ELR (cell line): ENCODE measurements at places on chromosomes 5 and 9.
A peak's percentile ranks its signal among the peaks of the same experiment; 100 is the strongest.

DNA sequence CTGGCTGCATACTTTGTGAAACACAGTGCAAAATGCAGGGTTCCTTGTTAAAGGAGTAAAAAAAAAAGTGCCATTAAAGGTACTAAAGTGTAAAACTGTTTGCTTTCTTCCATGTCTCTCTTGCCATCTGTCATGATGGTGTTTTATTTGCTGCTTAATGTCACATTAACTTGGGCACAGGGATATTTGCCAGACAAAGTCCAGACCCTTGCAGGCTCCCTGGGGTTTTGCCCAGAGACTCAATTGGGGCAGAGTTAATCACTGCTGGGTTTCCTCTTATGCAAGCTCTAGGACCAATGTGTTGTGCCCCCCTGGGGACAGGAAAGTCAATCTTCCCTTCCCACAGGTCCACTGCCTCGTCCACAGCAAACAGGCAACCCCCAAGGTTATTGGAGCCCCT is 274.3 kb upstream of the SGCD start:
- DNase-seq: no peak

DNA sequence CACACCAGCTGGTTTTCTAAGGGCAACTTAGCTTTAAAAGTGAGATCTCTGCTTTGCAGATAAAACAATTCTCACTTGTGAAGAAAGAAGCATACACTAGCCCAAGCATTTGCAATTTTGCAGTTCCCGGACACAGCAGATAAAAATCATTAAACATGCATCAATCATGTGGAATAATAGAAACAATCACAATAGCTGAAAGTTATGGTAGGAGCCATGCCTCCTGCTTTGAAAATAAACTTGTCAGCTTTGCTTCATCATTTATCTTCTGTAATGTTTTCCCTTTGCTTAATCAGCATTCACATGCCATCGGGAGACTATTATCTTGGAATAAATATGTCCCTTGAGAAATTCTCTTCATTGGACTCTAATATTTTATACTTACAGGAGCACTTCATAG is 60.3 kb upstream of the DAB2 start:
- no peak for DNase-seq

DNA sequence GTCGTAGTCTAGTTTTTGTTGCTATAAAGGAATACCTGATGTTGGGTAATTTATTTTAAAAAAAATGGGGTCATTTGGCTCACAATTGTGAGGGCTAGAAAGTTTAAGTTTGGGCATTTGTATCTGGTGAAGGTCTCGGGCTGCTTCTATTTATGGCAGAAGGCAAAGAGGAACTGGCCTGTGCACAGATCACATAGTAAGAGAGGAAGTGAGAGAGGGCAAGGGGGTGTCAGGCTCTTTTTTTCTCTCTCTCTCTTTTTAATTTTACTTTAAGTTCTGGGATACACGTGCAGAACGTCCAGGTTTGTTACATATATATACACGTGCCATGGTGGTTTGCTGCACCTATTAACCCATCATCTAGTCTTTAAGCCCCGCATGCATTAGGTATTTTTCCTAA is 453.3 kb downstream of the DIRAS2 start:
- DNase-seq: no peak

DNA sequence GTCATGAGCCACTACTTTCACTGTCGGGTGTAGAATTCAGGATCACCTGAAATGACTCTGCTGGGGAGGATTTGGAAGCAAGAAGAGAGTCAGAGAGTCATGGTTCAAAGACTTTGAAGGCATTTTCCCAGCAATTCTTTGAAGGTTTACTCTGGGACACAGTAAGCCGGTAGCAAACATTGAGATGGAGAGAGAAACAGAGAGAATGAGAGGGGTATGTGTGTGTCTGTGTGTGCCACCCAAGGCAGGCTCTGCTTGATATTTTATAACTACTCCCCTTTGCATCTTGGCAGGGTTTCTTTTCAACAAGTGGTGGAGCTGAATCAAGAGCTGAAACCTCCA is 89.8 kb downstream of the ANKRD55 start:
- no peak for DNase-seq

GRCh38 chr5:39919876-39920275 is 495.1 kb upstream of the DAB2 start:
- no peak for DNase-seq

DNA sequence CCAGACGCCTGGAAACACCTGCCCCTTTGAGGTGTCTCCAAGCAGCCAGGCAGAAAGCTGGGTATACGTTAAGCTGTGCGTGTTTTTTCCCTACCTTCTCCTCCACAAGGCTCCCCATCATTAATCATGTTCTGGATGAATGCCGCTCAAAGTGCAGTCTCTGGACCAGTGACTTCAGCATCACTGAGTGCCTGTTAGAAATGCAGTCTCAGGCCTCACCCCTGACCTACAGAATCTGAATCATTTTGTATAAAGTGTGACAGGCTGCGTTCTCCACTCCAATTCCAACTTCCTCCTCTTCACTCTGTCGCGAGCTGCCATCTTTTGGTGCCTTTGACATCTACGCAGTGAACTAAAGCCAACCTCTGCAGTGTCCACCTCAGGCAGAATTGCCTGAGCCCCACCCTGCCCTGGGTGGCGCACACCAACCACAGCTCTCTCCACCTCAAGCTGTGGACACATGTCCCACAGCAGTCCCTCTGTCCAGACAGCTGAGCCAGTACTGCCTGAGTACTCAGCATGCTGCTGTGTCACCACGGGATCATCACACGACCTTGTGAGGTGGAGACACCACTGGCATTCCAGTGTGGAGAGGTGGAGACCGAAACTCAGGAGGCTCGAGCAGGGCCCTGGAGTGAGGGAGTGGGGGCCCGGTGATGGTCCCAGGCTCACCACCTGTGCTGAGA is 14.2 kb downstream of the PTPN3 start:
- DNase-seq: no peak

DNA sequence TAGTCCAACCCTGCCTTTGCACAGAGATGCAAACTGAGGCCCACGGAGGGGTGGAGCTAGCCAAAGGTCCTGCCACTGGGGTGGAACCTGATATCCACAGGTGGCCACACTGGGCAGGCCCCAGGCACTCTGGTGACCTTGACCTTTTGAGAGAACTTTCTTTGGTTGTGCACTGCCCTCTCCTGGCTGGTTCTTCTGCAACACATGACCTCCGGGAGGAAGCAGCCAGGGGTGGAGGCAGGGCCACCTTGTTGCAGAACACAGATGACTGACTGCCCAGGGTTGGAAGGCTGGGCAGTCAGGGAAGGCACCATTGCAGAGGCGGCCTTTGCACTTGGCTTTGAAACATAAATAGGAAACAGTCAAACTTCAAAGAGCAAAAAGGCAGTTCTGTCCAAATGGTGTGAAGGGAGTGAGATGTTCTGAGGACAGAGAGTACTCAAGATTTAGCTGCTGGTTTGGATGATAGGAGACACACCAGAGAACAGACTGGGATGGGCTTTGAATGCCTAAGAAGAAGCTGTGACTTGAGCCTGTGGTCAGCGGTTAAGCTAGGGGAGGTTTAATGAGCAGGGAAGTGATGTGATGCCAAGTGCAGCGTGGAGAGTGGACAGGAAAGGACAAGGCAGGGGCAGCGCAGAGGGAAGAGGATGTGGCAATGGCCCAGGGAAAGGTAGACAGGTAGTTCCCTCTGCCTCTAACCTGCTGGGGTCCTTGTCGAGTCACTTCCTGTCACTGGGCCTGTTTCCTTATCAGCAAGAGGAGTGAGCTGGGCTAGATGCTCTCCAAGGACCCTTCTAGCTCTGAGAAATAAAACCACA is 6.8 kb upstream of the TCOF1 start:
- peak; percentile 84 for DNase-seq

DNA sequence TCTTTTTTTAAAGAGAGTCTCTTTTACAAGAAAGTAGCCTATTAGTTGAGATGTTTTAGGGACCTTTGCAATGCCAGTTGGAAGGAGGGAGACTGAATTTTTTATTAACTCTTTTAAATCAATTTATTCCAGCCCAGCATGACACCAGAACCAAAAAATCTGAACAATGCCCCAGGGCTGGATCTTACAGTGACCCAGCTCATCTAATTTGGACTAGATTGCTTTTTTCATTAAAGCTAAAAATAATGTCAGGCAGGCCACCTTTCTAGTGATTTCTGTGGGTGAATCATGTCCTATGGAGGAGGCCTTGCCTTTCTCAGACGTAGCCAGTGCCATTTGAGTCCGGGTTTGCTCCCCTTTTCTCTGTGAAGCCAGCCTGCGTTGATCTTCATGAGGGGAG is 38.8 kb downstream of the MAP1B start:
- no peak for DNase-seq

- DNase-seq: no peak
These were observed 72.2 kb downstream of the CAMSAP1 start for GRCh38 chr9:135835131-135835530.

- DNase-seq: no peak
These were observed 735.3 kb upstream of the ZNF608 start for GRCh38 chr5:125481506-125482465.

GRCh38 chr5:147413266-147413665 is 96.6 kb downstream of the DPYSL3 start:
- no peak for DNase-seq
